ENCODE measurements at places on chromosomes 13 and 19.

GRCh38 chr13:101584331-101584730 lies 131.9 kb downstream of the ITGBL1 start:
- no peak for DNase-seq

GRCh38 chr13:36030670-36031331 lies 100.4 kb downstream of the DCLK1 start:
- no peak for DNase-seq

GRCh38 chr19:50770888-50771287 lies 624 bp downstream of the GPR32 start:
- no peak for DNase-seq

GRCh38 chr13:108069521-108070210 lies 145.7 kb downstream of the LIG4 start:
- DNase-seq, result no peak

- DNase-seq, result no peak
Measured at GRCh38 chr13:39297664-39298171, 259.5 kb downstream of the NHLRC3 start.

GRCh38 chr13:72561791-72562190 lies 165.6 kb downstream of the MZT1 start:
- DNase-seq, result no peak

Data from activated CD4-positive, alpha-beta T cell treated with anti-CD3 and anti-CD28 coated beads for 24 hours (primary cell).